Stimulated activated CD4-positive, alpha-beta T cell treated with anti-CD3 and anti-CD28 coated beads, Interleukin-1b, Interleukin-23, amount 100 ng/mL, for 24 hours (primary cell): ENCODE measurements at places on chromosomes 13 and 19.
A peak's percentile ranks its signal among the peaks of the same experiment; 100 is the strongest.

GRCh38 chr13:109819874-109820273, 33.5 kb upstream of the IRS2 start:
- no peak for DNase-seq

- DNase-seq, result no peak
Measured at GRCh38 chr13:106986687-106987426, 418.9 kb upstream of the ARGLU1 start.

DNA sequence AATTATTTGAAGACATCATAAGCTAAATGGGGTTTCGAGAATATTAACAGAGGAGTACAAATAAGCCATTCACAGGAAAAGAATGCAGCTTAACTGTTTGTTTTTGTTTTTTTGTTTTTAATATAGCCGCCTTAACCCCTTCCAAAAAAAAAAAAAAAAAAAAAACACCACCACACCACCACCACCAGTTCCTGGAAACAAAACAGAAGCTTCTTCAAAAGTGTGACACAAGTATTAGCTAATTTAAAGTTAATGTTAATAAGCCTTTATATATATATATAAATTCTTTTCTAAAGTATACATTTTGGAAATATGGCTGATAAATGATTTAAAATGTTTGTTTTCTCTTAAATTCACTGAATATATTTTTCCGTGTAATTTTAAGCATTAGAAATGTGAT, 1.4 kb downstream of the RAP2A start:
- no peak for DNase-seq

GRCh38 chr19:35757749-35758608, at the start of gene PROSER3:
Gene PROSER3 (plus strand): TSS chr19:35758176. CDS start chr19:35758216, 40 bp downstream.
- peak; percentile 98 for DNase-seq

- no peak for DNase-seq
Measured at GRCh38 chr13:32115066-32115465, 83.5 kb downstream of the FRY start.

DNA sequence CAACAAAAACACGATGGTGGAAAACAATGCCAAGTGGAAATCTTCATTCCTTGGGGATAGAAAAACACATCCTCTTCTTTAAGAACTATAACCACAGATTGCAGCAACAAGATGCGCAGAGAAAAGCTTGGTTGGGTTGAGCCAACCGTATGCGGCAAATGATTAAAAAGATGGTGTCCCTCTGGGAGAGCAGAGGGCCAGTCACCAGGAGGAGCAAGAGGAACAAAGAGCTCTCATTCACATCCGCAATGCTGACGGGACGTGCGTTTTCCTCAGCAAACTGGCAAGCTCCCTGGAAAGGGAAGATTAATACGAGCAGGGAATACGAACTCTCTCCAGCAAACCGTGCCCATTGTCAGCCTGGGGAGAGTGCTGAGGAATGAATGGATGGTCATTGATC, 141.6 kb downstream of the KATNAL1 start:
- no peak for DNase-seq

- no peak for DNase-seq
Measured at GRCh38 chr19:539429-540030, 4.3 kb upstream of the GZMM start.

- no peak for DNase-seq
Measured at GRCh38 chr19:17306285-17306714, 628 bp downstream of the MRPL34 start.

DNA sequence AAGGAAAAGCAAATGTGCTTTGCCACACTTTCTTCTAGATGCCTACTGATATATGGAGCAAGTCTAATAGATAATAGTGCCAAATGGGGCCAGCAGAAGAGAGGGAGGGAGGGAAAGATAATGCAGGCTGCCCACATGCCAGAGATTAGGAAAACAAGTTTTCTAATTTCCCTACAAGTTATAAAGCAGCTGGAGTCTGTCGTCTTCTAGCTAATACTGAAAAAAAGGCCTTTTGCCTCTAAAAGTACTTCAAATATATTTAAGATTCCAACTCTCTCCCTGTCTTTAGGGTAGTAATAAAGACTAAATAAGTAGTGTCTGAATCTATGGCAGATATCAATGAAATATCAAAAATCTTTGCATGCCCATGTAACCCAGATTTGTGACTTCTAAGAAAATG, 632.0 kb upstream of the MIR17HG start:
- no peak for DNase-seq
